GM10248 (cell line): ENCODE measurements at places on chromosomes 11 and 22.

DNA sequence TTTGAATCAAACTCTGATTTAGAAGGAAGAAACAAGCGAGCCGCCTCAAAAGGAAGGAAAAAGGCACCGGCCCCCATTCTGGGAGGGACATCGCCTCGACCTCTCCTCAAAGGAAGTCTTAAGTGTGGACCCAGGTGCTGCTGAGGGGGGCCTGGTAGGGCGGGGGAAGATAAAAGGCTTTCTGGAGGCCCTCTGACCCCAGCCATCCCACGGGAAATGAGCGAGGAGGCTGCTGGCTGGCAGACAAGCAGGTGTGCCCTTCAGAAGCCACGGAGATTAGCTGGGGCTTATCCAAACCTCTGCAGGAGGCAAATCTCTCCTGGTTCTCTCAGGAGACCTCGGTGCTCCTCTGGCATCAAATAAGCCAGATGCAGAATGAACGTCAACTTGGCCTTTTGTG, 171.4 kb upstream of the BLID start:
- DNase-seq, result no peak

- DNase-seq, result no peak
Measured at GRCh38 chr11:16293204-16293681, 63.1 kb downstream of the SOX6 start.

DNA sequence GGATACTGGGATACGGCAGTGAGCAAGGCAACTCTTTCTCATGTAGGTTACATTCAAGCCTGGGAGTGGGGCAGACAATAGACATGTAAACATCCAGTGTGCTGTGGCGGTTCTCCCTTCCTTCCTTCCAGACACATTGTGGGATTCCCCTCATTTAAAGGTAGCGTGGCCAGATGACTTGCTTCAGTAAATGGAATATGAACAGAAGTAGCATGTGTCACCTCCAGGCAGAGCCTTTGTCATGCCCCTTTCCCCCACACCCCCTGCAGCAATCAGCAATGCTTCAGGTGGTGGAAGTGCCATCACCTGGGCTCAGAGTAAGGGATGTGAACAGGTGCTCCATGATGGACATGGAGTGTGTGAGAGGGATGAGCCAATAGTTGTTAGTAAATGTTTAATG, 34.8 kb upstream of the TTC12 start:
- no peak for DNase-seq

GRCh38 chr11:68164437-68164836, 43.2 kb upstream of the CHKA start:
- no peak for DNase-seq

DNA sequence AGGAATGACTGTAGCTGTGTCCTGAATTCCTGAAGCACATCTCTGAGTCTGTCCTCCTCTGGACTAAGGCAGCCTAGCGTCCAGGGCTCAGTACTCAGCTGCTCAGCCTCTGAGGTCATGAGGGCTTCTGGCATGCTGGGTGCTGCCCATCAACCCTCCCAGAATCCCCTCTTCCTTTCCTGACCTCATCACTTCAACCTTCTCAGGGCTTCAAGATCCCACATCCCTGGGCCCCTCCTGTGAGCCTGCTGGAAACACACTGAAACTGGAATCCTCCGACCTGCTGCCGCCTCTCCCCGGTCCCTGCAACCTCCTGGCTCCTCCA, 803 bp downstream of the KRTAP5-8 start:
- no peak for DNase-seq
